ENCODE measurements at places on chromosomes 1 and 21.

GRCh38 chr1:19084206-19084738 lies 125.8 kb downstream of the UBR4 start:
- no peak for DNase-seq

- no peak for DNase-seq
Measured at GRCh38 chr1:34500451-34500850, 254.4 kb upstream of the GJB5 start.

DNA sequence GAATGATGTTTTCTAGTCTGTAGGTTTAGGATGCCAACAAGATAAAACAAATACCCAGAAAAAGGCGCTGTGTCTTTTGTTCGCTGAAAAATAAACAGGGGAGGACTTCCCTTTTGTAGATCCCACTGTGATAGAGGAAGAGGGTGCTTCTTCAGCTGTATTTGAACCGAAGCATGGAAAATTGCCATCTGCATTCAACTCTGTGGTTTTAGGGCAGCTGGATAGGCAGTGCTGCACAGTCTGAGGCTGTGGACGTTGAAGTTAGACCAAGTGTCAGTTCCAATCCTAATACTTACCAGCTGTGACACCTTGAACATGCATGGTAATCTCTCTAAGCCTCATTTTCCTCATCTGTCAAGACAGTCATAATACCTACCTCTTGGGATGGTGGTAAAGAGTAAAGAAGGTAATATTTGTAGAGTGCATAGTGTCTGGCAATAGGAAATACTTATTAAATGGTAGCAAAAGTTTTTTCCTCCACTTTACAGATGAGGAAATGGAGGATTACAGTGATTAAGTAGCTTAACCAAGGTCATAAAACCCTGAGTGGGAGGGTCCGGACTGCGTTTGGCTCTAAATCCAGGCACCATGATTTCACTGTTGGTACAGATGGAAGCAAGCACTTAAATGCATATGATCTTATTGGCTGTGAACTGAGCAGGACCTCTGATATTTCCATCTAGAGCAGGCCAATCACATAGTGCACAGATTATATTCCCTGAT lies 48.5 kb downstream of the UTP25 start:
- DNase-seq = no peak

- peak; percentile 55 for DNase-seq
Measured at GRCh38 chr1:183234660-183235476, 48.8 kb downstream of the LAMC2 start.

DNA sequence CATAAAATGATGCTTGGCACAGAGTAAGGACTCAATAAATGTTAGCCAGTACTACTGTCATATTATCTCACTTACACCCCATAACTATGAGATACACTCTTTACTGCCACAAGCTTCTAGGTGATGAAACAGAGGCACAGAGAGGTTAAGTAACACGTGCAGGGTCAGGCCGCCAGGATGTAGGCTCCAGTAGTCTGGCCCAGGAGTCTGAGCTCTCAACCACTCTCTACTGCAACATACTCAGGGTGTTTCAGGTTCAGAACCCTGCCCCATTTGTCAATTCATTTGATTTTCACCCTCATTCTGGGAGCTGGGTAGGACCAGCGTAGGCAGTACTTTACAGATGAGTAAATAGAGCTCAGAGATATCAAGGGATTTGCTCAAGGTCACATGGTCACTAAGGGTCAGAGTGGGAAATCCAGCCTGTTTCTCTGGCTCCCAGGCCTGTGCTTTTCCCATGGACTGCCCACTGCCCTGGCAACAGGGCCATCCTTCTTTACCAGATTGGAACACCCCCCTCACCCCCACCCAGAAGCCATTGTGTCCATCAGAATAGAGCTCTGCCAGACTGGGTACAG lies 21.2 kb downstream of the IQGAP3 start:
- no peak for DNase-seq

- no peak for DNase-seq
Measured at GRCh38 chr1:161949548-161949947, 74.1 kb downstream of the OLFML2B start.

DNA sequence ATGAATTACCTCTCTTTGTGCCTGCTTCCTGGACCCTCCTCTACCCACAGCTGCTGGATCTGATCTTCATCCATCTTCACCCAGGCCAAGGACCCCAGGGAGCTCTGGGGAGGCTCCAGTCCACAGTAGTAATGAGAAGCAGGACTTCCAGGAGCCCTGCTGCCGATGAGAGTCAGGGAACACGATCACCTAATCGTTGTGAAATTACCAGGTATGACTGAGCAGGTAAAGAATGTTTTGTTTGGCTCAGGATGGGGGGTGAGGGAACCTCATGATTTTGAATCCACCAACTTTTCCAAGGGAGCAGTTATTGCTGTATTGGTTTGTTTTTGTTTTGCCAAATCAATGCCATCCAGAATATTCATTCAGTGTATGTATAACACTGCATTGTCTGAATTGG lies 454.0 kb downstream of the PLPP3 start:
- no peak for DNase-seq

DNA sequence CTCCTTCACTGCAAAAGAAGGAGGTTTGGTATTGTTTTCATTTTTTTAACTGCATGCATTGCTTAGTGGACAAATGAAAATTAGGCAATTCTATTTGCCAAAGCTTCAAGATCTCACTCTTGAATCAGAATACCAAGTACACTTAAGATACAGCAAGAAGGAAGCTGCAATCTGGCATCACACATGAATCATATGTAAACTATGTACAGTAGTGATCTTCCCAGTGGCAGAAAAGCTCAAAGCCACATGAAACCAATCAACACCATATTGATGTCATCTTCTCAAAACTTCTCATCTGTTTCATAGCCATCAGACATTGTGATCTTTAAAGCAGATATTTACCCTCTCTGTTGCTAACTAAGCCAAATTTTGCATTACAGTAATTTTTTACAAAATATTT lies 550.1 kb downstream of the LTN1 start:
- DNase-seq = no peak

- no peak for DNase-seq
Measured at GRCh38 chr1:199616947-199617346, 410.6 kb upstream of the NR5A2 start.

DNA sequence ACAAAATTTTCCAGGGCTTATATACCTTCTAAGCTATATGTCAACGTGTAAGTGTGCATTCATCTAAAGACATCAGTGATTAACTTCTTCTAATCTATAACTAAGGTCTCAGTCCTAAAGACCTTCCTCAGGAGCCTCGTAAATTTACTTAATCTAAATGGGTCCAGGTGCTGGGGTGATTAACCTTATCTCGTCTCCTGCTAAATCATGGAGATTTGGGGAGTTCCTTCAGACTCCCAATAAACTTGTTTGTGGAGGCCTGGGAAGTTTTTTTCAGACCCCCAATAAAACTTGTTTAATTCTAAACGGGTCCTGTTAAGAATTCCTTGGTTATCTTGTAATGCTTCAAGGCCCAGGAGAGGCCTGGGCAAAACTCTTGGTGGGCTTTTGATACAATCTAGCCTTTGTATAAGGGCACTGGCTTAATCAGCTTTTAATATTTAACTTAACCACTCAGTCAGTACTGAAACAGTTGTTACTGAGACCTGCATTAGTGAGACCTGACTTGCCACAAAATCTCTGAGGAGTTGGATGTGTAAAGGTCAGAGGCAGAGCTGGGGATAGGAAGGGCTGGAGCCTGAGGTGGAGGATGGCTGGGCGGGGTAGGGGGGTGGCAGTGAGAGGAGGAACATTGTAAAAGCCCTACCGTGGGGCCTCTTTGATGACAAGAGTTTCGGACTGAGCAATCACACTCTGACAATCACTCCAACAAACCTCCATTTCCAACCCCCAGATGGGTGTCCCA lies 6.2 kb upstream of the HMGCS2 start:
- DNase-seq = no peak

DNA sequence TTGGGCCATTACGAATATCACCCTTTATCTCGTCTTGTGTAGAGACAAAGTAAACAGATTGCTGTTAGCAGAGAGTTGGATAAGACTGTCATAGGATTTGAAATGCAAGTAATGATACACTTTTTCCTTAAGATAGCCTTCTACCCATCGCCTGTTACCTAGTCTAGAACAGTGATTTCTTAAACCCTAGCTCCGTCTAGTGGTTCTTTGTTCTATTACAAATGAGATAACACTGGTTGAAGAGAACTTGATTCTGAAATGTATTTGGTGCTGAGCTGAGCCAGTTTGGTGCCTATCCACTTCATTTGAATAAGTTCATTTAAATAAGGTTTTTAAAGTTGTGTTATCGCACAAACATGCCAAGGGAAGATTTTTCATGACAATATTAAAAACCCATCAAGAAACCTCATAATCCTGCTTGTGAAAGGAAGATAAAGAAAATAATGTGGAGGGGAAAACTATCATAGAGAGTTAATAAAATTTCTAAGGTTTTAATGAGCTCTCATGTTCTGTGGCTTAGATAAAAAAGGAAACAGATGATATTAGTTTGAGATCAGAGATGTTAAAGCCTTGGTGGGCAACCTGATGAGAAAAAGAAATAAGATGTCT lies 1.5 kb upstream of the KCNH1 start:
- DNase-seq = no peak

DNA sequence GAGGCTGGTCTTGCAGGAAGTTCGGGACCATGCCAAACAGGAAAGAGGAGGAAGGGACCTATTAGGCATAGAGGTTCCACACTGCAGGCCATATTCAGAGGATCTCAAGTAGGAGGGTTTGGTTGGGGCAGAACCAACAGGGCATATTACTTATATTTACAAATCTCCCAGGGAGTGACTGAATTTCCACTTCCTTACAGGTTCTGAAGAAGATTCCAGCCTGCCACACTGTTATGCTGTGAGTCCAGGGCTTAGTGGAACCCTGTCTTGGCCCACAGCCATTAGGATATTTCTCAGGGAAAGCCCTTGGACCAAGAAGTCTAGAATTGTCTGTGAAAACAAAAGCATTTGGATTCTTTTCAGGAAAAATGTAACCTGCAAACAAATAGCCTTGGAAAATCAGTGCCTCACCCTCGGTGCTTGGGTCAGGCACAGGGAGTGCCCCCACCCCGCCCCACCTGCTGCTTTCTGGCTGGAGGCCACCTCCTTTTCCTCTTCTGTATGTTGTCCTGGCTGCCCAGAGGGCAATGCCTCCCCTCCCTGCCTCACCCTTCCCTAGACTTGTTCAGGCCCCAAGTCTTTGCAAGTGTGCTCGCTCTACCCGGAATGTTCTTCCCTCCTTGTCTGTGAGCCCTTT lies 41.0 kb upstream of the JUN start:
- no peak for DNase-seq

- DNase-seq = no peak
Measured at GRCh38 chr1:157678721-157679120, 21.8 kb downstream of the FCRL3 start.

DNA sequence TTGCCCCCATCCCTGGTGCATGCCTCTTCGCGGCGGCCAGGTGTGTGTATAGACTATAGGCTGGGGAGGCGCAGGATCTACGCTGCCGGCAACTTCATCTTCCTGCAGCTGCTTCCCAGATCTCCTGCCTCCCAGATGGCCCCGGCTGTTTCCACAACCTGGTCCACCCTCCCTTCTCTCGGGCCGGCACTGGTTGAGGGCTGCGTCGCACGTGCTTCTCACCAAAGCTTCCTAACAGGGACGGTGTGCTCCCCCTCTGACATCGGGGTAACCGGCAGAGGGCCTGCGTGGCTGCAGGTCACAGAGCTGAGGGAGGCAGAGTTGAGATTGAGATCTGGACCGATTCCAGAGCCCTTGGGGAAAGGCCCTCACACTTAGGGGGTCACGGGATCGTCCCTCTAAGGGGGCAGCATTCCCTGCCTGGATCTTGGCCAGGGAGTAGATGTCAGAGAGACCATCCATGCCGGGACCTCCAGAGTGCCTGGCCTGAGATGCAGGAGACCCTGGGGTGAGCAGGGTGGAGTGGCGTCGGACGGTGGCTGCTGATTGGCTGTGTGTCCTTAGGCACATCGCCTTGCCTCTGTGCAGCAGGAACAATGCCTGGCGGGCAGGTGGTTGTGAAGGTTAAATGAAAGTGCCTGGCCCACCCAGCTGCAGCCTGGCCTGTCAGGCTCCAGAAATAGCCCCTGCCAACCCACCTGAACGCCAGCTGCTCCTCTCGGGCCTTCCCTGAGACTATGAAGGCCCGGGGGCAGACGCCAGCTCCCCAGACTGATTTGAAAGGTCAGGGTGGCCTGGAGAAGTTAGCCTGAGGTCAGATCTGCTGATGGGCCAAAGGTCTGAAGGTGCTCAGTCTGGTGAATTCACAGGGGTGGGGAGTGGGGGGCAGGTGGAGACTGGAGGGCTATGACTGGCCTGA lies 6.1 kb upstream of the MASP2 start:
- no peak for DNase-seq

DNA sequence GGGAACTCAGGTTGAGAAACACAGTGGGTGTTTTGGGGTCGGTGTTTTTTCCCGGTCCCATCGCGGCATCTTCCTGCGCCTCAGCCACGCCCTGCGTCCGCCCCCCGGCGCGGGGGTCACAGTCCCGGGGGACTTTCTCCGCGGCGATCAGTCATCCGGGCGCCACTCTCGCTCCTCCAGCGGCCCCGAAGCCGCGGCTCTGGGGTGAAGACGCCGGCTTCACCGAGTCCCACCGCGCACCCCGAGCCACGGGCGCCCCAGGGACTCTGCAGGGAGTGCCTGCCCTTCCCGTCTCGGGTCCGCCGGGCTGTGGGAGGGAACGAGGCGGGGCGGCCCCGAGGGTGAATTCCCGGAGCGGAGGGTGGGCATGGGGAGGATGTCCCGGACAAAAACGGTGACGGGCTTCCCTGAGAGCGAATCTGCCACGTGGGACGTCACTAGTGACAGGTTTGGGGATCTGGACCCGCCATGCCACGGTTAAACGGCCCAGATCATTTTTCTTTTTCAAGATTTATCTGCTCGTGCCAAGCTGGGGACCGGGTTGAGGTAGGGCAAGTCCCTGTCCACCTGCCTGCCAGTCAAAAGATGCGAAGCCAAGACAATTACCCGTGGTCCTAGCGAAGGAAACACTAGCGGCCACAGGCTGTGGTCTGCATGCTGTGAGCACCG lies 717 bp upstream of the BATF3 start:
- peak; percentile 66 for DNase-seq

DNA sequence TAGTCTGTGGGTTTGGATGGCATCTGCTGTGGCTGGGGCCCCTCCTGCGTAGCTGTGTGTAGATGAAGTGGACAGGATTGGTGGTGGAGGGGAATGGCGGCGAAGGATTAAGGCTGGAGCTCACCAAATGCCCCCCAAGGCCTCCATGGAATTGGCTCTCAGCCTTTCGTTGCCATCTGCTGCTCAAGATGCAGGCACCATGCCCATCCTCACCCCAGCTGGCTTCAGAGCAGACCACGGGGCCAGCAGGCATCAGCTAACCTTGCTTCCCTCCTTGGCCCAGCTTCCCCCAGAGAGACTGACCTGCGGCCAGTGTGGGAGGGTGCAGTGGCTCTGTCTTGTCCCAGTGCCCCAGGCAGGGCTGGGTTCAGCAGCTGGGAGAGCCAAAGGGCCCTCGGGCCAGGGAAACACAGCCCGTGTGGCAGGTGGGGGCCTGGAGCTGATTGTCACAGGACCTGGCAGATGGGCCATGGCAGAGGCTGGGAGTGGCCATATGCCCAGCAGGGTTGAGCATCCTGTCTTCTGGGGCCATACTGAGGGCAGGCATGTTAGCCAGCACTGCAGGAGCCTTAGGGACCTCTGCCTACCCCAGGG lies 66.8 kb upstream of the ACTL8 start:
- DNase-seq = no peak
